H9 (cell line): ENCODE measurements at places on chromosomes 13 and 19.
A peak's percentile ranks its signal among the peaks of the same experiment; 100 is the strongest.

DNA sequence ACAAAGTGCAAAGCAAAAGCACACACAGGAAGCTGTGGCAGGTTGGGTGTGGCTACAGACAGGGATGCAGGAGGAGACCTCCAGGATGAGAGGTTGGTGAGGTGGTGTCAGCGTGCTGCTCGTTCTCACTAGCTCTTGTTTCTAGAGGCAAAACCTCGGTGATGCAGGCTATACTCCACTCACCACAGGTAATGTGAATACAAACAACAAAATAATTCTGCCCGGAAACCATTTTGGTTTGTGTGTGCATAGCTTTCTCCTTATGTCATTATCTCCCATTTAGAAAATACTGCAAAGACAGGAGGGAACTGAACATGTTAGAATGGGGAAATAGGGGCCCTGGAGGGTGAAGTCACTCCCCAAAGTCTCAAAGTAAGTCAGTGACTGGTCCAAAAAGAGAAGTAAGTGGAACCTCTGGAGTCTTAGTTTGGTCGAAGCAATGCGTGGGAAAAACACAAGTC is 9.4 kb downstream of the LCP1 start:
- DNase-seq = no peak

DNA sequence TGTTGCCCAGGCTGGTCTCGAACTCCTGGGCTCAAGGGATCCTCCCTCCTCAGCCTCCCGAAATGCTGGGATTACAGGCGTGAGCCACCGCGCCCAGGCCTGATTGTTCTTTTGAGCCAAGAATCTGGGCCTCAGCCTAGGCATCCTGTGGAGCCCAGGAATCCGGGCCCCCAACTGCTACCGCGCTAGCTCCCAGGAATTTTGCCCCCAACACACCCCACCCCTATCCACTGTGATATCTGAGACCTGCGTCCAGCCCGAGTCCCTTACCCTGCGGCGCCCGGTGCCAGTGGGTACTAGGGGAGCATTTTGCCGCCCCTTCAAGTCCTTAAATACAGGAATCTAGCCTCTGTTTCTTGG is 838 bp upstream of the MYADM start:
- peak; percentile 81 for DNase-seq

GRCh38 chr13:41394166-41394565 is 63.2 kb upstream of the RGCC start:
- no peak for DNase-seq

- DNase-seq = no peak
These were observed 140.1 kb downstream of the ZNF486 start for GRCh38 chr19:20307127-20307526.

GRCh38 chr19:6062274-6062673 is 48.0 kb downstream of the RFX2 start:
- no peak for DNase-seq
